M059J (cell line): ENCODE measurements at places on chromosomes 3 and 15.

DNA sequence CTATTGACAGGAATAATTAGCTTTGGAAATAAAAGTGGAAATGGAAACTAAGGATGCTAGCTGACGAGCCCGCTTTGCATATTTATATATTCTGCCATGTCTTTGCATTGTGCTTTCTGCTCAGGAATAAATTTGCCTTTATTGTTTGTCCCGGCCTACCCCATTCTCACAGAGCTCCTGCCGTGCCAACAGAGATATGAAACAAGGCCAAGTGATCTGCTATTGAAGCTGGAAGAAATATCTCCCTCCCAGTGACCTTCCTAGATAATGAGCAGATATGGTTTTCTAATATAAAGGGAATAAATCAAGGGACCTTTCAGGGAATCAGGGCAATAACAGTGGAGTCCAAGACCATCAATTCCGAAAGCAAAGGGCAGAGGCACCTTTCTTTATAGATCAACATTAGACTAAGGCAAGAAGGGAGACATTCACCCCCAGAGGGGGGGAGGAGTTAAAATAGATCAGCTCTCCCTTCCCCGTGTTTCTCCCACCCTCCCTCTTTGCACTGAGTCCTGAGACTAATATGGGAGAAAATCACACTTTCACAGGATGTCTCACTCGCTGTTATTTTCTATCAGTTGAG lies 664.6 kb downstream of the AGBL1 start:
- DNase-seq = no peak

DNA sequence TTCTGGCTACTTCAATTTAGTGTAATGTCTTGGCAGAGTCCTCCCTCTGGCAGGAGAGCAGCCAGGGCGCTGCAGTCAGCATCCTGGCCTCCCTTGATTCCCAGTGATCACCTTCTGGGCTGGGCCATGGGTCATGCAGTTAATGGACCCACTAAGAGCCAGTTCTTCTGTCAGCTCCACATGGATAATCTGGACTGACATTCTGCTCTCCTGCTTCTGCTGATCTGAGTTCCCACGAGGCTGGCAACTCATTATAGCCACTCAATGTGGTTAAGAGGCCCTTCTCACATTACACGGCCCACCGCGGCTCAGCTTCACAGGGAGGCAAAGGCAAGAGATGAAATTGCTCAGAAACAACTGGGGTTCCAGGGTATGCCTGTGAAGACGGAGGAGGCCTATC lies 94.0 kb downstream of the WDR76 start:
- peak; percentile 50 for DNase-seq

- DNase-seq = peak; percentile 47
These were observed 221.2 kb downstream of the TUSC7 start for GRCh38 chr3:116930786-116931185.

DNA sequence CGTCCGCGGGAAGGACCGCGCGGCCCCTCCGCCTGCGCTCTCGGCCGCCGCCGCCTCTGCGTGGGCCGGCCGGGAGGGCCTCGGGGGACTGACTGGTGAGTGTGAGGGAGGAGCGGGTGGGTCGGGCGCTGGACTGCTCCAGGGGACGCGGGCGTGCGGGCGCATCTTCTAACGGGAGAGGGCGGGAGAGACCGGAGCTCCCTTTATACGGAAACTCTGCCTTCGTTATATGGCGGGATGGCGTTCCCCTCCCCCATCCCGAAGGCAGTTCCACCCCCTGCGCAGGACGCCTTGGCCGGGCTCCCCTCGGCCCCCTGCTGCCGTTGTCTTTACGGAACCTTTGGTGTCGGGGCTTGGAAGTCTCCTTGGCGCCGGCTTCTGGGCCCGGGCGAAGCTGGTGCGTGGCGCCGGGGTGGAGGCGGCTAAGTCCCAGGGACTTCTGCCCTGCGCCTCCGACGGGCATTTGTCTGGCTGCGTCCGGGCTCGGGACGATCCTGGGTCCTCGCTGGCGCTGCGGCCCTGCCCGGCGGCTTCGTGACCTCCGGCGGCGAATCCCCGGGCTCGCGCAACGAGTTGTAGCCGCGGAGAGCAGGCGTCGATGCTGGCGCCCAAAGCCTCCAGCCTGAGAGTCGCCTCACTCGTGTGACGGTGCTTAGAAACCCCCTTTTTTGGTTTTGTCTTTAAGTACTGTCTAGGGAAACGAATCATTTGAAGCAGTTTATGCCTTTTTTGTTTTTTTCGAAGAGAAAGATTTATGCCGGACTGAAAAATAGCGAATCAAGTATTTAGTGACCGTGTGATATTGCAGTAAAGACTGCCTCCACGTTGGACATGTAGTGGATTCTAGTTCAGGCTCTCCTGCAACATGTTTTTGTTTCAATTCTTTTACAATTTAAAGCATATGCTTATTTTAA lies 623 bp downstream of the ZNF639 start:
- peak; percentile 73 for DNase-seq

DNA sequence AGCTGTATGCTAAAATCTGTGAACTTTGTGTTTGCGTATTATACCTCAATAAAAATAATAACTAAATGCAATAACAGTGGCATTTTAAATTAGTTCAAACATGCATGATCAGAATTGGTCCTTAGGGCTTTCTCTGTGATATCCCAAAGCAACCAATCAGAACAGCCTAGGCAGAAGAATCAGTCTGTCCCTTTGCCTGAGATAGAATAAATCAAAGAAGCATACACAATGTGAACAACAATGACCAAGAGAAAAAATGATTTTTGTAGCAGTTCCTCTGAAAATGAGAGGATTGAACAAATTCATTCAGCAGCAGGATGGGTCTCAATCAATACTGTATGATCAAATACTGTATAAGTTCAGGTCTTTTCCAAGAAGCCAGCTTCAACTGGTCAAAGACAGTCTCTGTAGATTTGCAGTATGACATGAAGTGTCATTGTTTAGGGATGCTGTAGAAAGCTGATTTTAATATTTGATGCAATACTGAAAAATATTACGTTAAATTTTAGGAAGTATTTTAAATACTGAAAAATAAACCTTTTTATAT lies 1071.6 kb downstream of the AGBL1 start:
- no peak for DNase-seq

DNA sequence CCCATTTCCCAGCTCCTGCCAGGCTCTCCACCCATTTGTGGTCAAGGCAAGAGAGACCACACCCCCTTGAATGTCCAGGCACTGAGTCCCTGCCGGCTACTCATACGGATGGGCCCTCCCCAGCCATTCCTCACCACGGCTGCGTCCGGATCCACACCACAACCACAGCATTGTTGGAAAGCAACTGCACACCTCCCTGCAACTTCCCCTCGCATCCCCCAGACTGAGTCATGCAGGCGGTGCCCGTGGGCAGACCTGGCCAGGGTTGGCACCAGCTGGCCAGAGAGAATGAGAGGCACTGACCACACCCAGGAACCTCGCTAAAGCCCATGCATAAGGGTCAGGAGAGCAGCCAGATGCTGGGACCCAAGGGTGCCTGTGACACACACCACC lies 30.5 kb downstream of the LOXL1 start:
- peak; percentile 98 for DNase-seq

- DNase-seq = peak; percentile 19
These were observed 170.8 kb downstream of the IGSF11 start for GRCh38 chr3:118863731-118864322.

DNA sequence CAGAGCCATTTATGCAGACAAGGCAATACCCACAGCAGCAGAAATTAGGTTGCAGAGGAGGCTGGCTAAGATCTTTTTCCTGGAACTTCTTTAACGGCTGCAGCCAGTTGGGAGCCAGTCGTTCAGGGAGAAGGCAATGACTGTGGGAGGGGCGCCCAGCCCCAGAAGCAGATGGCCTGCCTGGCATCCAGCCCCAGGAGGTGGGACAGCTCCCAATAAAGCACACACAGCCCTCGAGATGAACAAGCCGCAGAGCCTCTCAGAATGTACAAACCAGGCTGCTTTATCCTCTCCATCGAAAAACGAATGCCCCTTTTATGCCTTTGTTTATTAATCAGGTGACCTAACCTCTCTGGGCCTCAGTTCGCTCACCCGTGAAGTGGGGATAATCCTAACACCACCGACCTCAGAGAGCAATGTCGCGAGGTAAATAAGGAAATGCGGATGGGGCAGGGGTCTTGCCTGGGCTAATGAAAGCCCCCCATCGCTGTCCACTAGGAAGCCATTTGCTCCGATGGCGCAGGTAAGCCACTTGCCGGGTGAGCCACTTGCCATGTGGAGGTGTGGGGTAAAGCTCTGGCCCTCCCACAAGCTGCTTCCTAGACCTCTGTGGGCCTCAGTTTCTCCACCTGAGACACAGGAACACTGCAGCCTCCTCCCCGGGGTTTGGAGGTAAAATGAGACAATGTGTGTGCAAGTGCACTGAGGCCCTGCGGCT lies 35.8 kb downstream of the MGLL start:
- DNase-seq = no peak

DNA sequence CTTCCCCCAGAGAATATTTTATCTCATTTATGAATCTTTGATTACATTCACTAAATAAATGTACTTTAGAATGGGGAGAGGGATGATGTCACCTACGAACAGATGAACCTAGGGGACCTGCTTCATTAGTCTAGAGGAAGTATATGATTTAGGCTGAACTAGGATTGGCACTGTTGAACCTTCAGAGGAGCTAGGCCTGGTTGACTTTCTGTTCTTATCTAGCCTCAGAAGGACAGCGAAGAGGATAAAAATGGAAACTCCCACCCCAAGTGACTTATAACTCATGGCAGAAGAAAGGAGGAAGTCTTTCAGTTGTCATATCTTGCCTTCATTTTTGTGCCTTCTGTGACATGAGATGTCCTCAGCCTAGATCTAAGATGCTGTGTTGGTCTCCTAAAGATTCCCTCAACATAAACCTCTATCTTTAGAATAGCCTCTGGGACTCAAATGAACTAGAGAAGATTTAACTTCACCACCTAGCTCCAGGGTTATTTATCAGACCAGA lies 42.6 kb downstream of the POLG start:
- DNase-seq = no peak

GRCh38 chr3:420584-420983 lies 224.0 kb downstream of the CHL1 start:
- DNase-seq = no peak

- no peak for DNase-seq
These were observed 21.7 kb upstream of the SFMBT1 start for GRCh38 chr3:53067567-53067966.

DNA sequence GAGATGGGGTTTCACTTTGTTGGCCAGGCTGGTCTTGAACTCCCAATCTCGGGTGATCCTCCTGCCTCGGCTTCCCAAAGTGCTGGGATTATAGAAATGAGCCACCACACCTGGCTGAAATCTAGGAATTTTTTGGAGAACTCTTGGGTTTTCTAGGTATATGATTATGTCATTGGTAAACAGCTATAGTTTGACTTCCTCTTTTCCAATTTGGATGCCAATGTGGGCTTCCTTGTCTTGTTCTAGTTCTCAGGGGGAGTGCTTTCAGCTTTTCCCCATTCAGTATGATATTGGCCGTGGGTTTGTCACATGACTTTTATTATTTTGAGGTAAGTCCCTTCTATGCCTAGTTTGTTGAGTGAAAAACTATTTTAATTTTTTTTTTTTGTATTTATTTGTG lies 17.9 kb downstream of the KCNMB3 start:
- no peak for DNase-seq

DNA sequence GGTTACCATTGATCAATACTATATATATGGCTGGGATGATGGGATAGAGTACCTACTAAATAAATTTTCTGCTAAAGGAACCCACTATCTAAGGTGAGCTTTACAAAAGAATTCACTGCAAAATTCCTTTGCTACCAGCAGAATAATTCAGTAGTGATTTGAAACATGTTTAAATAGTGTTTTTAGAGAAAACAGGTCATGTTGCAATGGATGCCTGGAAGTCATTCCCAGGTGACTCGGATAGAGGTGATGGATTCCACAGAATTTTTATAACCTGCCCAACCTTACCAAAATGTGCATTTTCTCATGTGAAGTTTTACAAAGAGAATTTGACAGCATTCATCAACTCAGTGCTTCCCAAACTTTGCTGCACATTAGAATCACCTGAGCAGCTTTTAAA lies 53.2 kb downstream of the CEP152 start:
- DNase-seq = no peak

DNA sequence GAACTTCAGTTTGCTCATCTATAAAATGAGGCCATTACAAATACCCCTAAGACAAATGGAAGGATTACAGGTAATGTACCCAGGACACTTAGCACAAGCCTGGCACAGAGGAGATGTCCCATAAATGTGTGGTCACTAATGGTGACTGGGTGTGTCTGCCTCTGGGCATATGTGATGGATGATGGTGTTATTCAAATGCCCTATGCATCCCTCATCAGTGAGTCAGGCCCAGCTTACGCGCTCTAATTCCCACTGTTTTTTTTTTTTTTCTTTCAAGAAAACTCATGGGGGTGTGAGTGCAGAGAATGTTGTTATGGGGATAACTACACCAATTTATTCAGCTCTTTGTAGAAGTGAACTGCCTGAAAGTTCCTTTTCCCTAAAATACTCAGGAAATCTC lies 23.6 kb upstream of the KIF23 start:
- DNase-seq = peak; percentile 92

- no peak for DNase-seq
These were observed 30.7 kb upstream of the USP3 start for GRCh38 chr15:63473749-63473998.

DNA sequence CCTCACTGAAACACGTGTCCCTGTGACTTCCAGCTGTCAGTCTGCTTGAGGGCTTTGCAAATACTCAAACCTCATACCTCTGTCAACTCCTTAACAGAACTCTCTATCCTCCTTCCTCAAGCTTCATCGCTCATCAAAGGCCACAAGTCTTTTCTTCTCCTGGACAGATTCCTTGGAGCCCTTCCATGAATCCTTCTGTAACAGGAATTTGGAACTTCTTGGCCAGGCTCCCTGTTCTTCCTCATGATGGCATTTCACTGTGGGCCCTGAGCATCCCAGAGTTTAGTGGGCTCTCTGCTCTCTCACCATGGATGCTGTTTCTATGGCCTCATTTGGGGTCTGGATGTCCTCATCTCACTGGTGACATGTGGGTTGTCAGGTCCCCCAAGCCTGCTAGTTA lies 105.0 kb upstream of the TLE3 start:
- no peak for DNase-seq

- DNase-seq = peak; percentile 4
These were observed 19.4 kb downstream of the TPM1 start for GRCh38 chr15:63061975-63062374.

DNA sequence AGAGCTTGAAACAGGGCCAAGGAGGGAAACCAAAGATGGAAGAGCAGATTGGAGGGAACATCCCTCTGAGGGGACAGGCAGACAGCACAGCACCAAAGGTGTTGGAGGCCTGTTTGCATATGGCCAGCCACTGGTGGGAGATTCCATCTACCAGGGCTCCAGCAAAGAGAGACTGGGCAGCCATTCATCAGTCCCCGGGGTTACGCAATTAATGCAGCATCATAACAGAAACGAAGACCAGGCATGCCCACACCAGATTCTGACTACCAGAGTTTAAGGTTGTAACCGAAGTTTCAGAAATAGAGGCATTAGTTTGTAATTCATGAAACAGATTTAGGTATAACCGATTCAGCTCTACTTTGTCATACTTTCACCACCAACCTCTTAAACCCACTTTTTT lies 58.1 kb downstream of the COL8A1 start:
- DNase-seq = no peak
